ENCODE measurements at places on chromosomes 4 and X.

DNA sequence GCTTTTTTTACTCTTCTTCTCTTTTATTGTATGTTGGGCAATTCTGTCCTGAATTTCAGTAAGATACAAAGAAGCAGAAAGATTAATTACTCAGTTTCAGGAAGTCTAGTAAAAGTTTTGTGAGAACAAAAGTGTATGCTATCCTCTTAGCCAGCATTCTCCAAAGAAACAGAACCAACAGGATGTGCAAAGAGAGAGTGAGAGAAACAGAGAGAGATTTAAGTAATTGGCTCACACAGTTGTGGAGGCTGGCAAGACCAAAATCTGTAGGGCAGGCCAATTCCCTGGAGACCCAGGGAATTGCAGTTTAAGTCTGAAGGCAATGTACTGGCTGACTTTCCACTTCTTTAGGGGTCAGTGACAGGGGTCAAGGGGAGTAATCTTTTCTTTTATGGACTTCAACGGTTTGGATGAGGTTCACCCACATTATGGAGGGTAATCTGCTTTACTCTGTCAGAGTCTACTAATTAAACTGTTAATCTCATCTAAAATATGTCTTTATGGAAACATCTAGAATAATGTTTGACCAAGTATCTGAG, 59.2 kb upstream of the SLC39A8 start:
- DNase-seq, result no peak

DNA sequence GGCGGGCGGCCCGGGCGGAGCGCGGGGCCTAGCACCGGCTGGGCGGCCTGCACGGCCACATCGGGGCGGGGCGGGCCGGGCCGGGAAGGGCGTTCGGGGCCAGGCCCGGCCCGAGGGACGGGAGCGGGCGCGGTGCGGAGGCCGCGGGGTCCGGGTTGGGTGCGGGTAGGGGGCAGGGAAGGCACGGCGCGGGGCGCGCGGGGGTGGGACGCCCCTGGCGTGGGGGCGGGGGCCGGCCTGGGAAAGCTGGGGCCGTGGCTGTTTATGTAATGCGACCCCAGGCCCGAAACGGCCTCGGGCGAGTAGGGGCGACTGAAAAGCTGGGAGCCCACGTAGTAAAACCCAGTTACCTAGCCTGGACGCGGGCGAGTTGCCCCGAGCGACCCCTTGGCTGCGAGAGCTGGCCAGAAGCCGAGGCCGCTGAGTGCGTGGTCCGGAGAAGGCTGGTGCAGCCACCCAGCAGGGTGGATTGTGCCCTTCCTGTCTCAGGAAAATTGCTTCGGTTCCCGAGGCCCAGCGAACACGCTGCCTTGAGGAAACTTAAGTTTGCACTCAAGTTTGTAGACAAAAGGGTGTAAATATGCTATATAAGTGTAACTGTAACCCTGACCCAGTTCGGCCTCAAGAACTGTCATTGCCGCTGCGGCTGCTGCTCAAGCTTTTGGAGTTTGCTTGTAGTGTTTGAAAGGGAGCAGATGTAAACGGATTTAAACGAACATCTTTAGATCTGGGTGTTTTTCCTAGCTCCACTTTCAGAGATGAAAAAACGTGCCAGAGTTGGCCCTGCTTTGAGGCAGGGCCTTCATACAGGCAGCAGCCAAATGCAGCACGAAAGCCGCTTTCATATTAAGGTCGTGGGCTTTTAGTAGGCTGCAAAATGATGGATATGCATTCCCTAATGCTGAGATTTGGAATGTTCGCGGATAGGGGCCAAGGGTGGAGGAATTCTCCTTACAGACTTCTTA, 674 bp downstream of the SEC24B start:
- no peak for DNase-seq

DNA sequence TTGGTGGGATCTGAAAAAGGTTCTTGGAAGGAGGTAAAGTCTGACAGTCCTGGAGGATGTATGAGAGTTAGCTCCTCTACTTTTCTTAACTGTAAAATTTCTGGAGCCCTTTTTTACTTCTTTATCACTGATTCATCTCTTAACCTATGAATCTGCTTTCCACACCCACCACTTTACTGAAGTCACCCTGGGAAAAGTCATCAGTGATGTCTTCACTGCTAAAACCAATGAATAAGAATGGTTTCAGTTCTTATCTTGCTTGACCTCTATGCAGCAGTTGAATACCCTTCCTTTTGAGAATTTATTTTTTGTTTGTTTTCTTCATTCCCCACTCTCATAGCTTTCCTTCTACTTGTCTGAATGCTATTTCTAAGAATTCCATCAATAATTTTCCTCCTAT, 80.0 kb downstream of the AREG start:
- DNase-seq, result no peak

GRCh38 chr4:38560340-38560739, 103.7 kb upstream of the KLF3 start:
- no peak for DNase-seq

- no peak for DNase-seq
Observed at GRCh38 chr4:172573899-172574298, 594.7 kb upstream of the GALNT7 start.

GRCh38 chrX:68832101-68832416, 3.2 kb downstream of the EFNB1 start:
- DNase-seq, result no peak

DNA sequence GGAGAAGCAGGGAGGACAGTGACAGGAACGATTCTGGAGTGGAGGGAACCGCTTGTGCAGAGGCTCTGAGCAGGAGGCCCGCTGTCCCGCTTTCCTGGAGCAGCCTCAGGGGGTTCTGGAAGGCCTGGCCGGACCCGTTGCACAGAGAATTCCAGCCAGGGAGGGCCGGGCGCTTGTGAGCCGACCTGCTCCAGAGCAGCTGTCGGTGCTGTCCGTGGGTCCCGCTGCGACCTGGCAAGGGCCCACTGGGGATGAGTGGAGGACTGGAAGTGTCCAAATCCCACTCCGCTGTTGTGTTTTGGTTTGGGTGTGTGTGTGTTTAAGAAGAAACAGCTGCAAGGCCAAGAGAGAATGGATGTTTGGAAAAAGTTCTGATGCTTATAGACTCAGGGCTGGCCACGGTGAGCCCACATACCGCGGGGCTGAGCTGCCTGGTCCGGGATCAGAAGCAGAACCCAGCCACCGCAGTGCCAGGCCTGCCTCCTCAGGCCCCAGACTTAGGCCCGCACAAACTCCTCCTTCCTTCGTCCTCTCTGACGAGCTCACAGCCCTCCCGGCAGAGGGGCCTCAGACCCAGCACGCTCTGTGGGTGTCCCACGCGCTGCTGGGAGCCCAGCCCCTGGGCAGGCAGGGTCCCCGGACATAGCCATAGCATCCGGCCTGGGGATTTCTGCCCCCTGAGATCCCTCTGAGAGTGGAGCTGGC, 73.9 kb downstream of the HTRA3 start:
- no peak for DNase-seq

GRCh38 chr4:137572163-137572562, 39.9 kb upstream of the PCDH18 start:
- DNase-seq, result no peak

Measured in activated CD4-positive, alpha-beta T cell treated with anti-CD3 and anti-CD28 coated beads for 24 hours (primary cell).